ENCODE measurements at places on chromosomes 4 and X.

DNA sequence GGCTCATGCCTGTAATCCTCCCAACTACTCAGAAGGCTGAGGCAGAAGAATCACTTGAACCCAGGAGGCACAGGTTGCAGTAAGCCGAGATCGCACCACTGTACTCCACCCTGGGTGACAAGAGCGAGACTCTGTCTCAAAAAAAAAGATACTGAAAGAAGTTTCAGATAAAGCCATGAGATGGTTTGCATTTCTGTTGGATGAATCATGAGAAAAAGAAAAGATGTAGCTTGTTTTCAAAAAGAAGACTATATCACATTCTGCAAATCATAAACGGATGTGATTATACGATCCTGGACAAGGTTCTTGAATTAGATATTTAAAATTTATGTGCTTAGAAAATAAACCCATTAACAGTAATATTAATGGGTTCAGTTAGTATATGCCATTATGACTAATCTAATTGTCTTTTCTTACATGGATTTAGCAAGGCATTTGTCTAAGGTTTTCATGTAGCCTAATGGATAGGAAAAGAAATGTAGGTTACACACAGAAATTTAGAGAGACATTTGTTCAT lies 345.9 kb downstream of the SLC7A11 start:
- no peak for DNase-seq

DNA sequence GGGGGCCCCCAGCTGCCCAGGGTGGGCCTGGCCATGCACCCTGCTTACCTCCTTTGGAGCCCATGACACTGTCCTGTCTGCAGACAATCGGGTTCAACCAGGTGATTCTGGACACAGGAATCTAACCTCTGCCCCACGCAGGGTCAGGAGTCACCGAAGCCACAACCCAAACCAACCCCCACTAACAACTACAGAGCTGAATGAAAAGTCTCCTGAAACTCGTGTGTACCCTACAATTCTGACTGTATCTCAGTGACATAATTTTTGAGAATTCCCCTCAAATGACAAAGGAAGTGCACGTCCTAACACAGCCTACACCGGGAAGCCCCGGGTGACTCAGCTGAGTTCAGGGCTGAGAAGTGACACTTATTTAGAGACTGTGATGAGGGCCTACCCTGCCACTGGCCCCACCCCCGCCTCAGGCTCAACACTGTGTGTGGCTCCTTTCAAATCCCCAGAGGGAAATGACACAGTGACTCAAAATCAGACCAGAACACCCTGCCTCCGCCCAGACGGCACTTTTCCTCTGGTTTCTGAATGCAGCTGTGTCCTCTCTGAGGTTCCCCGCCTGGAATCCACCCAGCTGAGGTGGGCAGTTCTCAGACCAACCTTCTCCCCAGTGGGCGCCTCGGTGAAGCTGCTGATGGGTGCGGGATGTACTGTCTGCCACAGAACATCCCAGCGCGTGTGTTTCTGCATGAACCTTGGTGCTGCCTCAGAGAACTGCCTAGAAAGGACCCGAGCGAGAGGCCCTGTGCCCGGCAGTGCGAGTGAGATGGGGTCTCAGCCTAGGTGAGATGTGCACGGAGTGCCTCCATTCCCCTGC lies 9.9 kb downstream of the TNIP2 start:
- DNase-seq, result peak; percentile 64

GRCh38 chr4:30716158-30716557 lies 4.0 kb upstream of the PCDH7 start:
- no peak for DNase-seq

DNA sequence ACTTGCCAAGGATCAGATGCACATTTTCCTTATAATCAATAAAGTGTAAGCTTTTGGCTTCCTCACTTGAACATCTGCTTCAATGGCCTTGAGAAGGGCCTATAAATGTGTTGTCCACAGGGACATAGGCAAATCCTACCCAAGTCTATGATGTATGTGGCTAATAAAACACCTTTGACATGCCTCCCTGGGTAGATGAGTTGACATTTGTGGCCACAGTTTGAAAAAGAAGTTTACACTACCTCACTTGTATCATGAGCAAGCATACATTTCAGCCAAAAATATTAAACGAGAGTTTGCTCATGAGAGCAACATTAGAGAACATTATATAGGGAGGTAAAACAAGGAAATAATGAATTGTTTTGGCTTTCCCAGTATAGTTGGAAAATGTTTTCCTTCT lies 1067.7 kb downstream of the C4orf33 start:
- DNase-seq, result no peak

GRCh38 chr4:10106421-10107039 lies 10.1 kb downstream of the WDR1 start:
- DNase-seq, result peak; percentile 84

- DNase-seq, result no peak
Measured at GRCh38 chrX:80876877-80877276, 67.2 kb upstream of the BRWD3 start.

- DNase-seq, result no peak
Measured at GRCh38 chr4:16843831-16844508, 54.5 kb downstream of the LDB2 start.

GRCh38 chr4:96448315-96448872 lies 608.5 kb downstream of the PDHA2 start:
- DNase-seq, result no peak

DNA sequence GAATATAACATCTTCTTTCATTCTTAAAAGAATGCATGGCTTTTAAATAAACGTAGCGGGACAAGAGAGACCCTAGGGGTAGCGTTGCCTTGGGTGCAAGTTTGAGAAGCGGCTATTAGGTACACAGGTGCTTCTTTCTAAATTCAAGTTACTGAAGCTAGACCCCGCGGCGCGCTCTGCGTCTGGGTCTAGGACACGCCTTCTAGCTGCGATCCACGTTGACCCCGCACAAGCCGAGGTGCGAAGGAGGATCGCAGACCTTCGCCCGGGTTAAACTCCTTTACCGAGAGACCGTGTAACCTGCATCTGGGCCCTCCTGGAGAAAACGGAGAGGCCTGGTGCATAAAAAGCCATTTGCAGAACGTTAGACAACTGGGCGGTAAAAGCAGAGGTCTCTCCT lies 25.5 kb upstream of the EXOC1L start:
- no peak for DNase-seq

GRCh38 chr4:25919676-25920075 lies 5.7 kb downstream of the SMIM20 start:
- no peak for DNase-seq

DNA sequence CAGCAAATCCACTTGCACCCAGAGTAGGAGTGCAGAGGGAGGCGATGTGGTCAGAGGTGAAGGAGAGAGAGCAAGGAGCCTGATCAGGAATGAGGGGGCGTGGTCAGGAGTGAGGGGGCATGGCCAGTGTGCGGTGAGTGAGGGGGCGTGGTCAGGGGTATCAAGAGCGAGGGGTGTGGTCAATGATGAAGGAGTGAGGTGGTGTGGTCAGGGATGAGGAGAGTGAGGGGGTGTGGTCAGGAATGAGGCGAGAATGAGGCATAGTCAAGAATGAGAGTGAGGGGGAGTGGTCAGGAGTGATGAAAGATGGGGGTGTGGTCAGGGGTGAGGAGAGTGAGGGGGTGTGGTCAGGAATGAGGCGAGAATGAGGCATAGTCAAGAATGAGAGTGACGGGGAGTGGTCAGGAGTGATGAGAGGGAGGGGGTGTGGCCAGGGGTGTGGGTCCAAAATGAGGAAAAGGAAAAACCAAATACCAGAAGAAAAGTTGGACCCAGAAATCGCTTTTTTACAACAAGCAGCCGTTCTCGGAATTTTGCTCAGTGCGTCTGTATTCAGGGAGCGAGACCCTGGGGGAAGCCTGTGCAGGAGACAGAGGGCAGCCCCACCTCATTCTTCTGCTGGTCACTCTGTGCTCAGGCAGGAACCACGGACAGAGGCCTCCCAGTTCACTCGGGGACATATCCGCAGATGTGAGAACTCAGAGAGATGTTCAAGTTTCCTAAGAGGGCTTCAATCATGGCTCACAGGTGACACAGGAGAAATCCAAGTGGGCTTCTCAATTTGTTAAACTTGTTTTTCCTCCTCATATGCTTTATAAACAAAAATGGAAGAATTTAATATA lies 47.5 kb downstream of the MAGEA1 start:
- no peak for DNase-seq

GRCh38 chr4:128468123-128468989 lies 180.7 kb upstream of the PGRMC2 start:
- DNase-seq, result no peak

DNA sequence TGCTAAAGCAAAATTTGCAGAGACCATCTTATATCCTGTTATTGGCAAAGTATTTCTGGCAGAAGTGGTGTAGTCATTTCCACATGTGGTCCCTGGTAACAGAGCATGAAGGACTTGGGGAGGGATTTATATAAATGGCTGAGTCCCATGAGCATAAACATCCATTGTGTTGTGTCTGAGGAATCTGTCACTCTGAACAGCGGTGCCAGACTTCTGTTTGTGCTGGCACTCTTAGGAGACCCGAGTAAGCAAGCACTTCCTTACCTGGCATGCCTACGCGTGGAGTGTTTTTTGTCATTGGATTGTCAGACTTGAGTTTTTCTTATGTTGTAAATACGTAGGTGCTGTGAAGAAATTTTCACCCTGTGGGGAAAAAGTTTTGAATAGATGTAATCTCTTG lies 285.9 kb downstream of the ARHGAP10 start:
- DNase-seq, result no peak

DNA sequence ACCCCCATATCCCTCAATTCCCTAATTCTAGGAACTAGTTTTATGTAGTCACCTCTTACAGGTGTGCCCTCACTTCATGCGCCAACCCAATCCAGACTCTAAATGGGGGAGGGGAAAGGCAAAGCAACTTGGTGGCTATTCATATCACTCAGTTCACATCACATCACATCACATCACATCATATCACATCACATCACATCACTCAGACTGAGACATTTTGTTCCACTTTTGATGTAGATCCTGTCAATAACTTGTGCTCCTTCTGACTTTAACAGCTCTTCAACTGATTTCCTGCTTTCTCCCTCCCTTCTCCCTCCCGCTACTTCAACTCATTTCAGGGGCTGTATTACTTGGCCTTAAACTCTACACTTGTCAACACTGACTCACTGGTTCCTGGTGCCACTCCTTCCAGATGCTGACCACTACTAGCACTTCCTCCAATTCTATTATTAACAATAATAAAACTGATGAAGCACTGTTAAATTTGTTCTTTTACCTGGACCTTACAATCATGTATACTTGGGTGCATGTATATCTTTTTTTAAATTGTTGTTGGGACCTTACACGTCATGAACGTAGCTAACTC lies 29.1 kb upstream of the PLS3 start:
- DNase-seq, result no peak

- DNase-seq, result no peak
Measured at GRCh38 chrX:19569930-19570329, 54.6 kb upstream of the MAP3K15 start.

DNA sequence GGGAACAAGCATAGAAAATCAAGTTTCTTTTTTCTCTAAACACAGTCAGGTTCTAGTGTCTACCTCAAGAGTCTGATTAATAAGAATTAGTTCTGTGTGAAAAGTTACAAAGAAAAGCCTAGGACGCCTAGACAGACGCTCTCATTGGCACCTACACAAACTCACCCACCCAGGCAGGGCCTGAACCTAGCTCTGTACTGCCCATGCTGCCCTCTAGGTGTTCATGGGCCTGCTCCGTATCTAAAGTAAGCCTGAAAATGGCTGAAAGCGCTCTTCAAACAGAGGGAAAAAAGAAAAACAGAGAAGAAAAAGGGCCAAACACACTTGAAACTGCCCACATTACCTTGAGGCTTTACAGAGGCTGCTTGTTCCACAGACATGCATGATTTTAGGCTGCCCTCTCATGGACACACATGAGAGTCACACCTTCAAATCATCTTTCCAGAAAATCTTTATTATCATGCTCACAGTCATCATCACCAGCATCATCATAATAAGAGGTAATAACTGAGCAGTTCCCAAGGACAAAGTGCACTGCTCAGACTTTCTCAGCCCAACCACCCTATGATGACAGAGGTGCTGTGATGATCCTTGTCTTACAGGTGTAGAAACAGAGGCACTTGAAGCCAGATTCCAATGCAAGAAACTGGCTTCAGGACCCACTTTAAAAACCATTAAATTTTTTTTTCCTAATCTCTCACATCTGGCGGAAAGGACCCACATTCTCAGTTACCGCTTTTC lies 49.6 kb downstream of the MAP7D2 start:
- DNase-seq, result peak; percentile 50

- no peak for DNase-seq
Measured at GRCh38 chr4:46931981-46932380, 22.9 kb upstream of the COX7B2 start.

- no peak for DNase-seq
Measured at GRCh38 chr4:183945741-183946140, 40.6 kb downstream of the STOX2 start.

DNA sequence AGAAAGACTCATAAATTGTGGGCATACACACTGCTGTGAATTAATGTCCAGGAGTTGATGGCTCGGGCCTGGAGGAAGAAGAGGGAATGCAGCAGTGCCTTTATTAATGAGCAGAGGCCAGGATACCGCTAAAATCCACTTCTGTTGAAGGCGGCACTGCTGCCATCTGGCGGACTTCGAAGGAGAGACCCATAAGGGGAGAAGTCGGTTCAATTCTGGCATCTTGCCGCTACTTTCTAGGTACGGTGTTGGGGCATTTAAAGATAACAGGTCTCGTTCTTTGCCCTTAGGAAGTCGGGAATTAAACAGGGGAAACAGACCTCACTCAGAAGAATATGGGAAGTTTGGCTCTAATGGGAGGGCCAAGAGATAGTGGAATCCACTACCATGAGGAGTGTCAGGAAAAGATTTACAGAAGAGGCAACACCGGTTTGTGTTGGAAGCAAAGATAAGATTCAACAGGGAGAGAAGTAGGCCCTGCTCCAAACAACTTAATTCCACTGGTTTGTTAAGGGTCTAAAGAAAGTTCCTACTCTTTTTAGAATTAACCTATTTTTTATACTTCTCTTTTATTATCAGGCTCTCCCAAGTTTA lies 133.6 kb upstream of the GIMD1 start:
- no peak for DNase-seq

Measured in T-helper 2 cell (primary cell).